ENCODE measurements at places on chromosomes 7 and 10.

DNA sequence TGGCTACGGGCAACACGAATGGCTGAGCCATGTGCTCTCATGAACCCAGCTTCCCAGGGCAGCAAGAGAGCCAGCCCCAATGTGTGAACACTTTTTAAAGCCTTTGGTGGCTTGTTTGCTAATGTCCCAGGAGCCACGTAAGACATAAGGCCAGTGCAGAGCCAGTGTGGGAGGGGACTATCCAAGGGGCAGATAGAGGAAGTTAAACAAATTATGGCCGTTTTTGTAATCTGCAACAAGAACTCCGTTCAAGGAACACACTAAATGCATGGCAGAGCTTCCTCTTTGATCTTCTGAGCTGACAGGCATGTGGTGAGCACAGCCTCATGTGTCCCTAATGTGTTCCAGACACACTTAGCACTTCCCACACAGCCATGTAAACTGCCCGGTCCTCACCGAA is 133.3 kb downstream of the TEX36 start:
- no peak for ATAC-seq

DNA sequence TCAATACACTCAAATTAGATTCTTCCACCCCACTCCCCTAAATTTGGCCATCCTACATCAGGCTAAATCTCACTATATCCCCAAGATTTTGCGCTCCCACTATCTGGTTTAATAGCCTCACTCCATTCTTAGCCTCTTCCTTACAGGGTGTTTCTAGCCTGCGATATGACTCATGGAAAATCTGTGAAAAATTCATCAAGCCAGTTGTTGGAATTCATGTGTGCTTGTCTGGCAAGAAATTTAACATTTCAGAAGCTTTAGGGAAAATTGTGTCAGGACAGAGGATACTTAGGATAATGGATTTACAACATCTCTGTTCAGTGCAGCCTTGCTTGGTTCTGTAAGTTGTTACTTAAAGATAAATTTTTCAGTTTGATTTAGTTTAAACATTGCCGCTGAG is 1249.9 kb upstream of the AUTS2 start:
- no peak for ATAC-seq

DNA sequence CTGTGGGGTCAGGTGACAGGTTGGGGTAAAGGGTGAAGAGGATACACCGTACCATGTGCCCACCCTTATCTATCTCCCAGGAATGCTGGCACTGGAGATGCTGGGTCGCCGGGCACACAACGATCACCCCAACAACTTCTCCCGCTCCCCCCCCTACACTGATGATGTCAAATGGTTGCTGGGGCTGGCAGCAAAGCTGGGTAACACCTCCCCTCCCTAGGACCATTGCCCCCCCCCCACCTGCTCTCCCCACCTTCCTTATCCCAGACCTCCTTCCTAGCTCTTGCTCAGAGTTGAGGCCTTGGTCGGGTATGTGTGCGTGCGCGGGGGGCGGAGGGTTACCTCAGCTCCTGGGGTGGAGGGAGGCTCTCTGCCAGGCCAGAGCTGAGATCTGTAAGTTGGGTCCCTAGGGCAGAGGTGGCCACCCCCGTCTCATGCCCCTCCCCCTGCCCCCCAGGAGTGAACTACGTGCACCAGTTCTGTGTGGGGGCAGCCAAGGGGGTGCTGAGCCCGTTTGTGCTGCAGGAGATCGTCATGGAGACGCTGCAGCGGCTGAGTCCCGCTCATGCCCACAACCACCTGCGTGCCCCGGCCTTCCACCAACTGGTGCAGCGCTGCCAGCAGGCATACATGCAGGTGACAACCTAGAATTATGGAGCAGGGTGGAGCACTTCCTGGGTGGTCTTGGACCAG is 10.7 kb downstream of the NDST2 start:
- no peak for ATAC-seq

DNA sequence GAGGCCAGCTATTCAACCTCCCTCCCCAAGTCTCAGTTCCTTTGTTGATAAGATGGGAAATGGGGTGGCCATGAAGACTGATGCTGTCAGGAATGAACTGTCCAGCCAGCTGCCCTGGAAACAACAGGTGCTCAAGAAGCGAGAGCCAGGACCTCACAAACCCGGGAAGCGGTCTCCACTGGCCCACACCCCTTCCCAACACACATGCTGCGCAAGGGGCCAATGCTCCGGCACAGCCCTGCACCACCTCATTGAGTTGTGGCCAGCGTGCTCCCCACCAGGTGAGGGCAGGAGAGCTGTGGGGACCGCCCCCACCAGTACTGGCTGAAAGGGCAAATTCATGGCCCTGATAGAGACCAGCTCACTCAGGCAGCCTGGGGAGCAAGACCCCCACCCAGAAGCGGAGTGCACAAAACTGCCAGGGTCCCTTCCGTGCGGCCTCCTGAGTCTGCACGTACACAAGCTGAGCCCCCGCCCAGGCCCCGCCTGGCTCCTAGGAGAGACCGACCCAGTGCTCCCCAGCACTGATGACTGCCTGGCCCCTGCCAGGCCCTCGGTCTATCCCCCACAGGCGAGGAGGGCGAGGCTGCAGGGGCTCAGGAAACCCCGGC is 216.6 kb downstream of the MAD1L1 start:
- ATAC-seq = no peak

DNA sequence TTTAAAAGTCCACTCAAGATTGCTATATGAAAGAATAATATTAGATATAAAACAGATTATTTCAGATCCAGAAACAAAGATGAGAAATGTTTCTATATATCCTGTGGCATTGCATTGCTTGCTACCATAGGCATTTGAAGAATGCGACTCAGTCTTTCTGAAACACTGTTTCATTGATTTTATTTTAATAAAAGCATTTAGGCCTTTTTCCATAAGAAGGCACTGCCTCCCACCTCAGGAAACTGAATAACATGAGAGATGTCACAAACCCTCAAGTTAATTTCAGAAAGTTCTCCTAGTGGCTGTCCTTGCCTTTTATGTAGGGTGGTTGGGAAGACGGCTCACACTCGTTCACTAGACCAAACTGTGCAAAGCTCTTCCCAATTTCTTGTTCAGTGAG is 23.3 kb downstream of the PRPS1L1 start:
- no peak for ATAC-seq

- ATAC-seq = no peak
Observed at GRCh38 chr7:25820432-25821040, 331.5 kb upstream of the NFE2L3 start.

DNA sequence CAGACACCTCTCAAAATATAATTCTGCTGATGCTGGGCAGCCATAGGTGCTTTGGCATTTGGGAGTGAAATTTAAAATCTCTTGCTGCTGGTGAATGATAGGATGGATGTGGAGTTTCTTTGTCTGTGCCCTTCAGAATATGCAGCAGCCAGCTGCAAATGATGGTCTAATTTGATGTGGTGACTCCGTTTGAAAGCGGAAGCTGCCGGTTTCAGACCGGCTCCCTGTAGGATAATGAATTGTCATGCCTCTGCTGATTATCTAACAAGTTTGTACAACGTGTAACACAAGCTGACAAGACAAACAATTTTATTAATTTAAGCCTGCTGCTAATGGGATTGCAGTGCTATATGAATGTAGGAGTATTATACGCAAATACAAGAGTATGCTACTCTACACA is 103.5 kb downstream of the SND1 start:
- no peak for ATAC-seq

DNA sequence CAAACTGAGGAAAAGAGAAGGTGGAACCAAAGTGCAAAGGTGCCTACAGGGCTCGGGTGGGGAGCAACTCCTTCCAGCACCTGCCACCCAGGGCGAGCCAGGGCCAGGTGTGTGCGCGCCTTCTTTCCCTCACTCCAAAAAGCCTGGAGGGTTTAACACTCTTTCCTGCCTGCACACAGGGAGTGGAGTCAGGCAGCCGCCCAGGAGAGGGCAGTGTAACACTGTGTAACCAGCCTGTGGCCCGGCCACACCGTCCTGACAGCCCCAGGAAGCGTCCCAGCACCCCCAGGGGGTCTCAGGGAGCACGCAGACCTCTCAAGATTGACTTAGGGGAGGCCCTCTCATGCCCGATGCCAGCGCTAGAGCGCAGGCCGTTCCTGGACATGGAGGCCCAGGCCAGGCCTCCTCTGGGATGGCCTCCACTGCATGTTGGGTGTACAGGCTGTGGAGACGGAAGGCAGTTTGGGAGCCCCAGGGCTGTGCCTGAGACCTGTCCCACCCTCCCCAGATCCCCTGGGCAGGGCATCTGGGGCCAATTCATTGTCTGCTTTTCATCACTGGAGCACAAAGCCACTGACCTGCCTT is 13.4 kb downstream of the BRI3 start:
- peak; percentile 56 for ATAC-seq

GRCh38 chr10:127834791-127835190 is 58.0 kb downstream of the CLRN3 start:
- no peak for ATAC-seq

GRCh38 chr10:63013755-63014154 is 119.4 kb upstream of the NRBF2 start:
- no peak for ATAC-seq

GRCh38 chr10:73887294-73888039 is 13.1 kb upstream of the CAMK2G start:
- ATAC-seq = no peak

DNA sequence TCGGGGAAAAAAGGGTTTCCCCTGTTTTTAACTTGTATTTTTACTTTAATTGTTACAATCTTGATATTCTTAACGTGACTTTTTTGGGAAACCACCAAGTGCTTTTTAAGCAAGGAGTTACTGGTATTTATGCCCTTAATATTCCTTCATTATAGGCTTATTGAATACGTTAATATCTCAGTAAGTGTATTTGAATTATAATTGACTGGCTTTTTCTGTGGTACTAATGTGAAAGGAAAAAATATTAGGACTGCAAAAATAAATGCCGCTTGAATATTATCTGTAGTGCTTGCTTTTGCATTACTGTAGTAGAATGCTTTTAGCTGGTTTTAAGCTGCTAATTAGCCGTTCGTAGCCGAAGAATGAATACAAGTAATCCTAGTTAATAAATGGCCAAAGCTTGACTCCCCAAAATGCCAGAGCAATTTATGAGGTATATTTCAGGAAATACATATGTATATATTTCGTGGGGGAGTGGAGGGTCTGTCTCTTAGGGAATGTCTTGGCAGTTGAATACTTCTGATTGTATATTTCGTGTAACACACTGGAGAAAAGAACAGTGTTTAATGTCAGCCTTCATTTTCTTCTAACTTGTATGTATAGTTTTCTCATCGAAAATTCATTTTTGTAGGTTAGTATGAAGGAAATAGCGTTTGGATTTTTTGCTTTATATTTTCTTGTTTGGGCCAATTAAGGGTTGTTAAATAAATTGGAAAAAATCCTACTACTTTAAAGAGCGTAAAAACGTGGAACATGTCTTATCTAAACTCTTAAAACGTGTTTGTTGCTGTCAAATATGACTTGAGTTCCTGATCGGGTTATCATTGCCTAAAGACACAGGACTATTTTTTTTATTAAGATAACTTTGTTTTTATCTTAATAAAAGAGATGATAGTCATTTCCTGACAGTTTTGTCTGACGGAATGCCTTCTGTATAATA is 1.5 kb downstream of the PDCD4 start:
- no peak for ATAC-seq

GRCh38 chr10:14380746-14381145 is 50.0 kb upstream of the FRMD4A start:
- ATAC-seq = no peak

- ATAC-seq = no peak
Observed at GRCh38 chr7:151056283-151056665, 1.4 kb downstream of the CDK5 start.

GRCh38 chr10:104286939-104287338 is 18.0 kb downstream of the GSTO2 start:
- ATAC-seq = no peak

DNA sequence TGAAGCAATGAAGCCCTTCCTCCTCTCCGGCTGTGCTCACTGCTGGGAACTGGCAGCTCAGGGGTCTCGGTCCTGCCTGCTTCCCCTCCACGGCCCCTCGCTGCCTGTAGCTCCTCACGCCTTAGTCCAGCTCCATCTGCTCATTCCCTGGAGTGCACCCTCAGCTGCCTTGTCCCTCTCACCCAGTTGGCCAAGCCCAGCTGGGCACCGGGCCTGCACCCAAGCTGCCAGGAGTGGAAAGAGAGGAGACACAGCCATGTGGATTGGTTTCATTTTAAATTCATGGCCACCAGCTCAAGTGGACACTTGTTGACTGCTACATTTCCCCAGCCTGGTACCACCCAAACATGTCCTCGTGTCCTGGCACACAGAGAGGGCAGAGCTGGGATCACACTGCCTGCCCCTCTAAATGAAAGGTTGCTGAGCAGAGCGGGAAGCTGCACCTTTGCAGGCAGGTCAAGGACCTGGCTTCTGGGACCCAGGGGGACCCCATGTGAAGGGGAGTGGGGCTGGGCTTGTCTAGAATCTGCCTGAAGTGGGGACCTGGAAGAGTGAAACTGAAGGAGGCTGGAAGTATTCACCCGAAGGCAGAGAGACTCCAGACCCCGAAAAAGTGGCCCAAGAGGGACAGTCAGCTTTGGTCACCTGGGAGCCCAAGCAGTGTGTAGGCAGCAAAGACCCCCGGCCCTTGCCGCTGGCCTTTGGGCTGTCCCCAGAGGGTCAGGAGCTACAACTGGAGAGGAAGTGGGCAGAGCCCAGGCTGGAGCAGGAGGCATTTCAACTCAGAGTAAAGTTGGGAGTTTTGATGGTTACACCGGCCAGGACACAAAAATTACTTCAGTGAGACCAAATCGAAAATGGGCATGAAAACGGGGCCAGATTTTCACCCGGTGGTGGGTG is 15.0 kb upstream of the BNIP3 start:
- no peak for ATAC-seq

GRCh38 chr10:75195035-75195763 is 15.4 kb upstream of the VDAC2 start:
- no peak for ATAC-seq

GRCh38 chr10:128373071-128373749 is 247.0 kb upstream of the MKI67 start:
- ATAC-seq = no peak

DNA sequence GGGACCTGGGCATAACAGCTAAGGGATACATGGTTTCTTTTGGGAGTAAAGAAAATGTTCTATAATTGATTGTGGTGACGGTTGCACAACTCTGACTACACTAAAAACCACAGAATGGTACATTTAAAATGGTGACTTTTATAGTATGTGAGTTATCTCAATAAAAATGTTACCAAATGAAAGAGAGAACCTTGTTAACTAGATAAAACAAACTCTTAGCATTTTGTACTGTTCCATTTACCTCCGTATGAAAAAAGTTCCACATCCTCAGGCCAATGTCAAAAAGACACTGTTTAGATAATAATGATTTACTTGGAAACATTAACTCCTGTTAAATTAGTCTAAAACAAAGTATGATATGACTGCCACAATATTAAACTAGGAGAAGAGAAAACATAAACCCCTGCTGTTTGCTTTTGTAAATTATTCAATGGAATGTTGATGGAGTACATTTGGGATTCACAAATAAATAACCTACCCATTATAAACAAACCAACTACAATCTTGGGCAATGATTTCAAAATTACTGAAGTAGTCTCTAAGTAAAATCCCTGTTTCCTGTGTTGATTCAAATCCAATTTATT is 60.7 kb downstream of the SMURF1 start:
- ATAC-seq = no peak

GRCh38 chr7:140534743-140535142 is 55.4 kb upstream of the MKRN1 start:
- ATAC-seq = no peak
